ENCODE measurements at places on chromosomes 16 and 17.

GRCh38 chr17:4892499-4893221 lies 6.7 kb upstream of the C17orf107 start:
- peak; percentile 20 for DNase-seq

DNA sequence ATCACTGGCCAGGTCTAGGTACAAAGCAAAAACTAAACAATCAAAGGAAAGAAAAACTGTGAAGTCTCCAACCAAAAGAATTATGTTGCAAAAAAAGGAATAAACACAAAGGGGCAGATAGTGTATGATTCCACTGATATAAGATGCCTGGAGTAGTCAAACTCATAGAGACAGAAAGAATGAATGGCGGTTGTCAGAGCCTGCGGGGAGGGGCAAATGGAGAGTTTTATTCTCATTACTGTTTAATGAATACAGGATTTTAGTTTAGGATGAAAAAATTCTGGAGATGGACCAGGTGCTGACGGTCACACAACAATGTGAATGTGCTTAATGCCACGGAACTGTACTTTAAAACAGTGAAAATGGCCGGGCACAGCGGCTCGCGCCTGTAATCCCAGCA lies 20.7 kb downstream of the STAT5B start:
- DNase-seq, result no peak

- DNase-seq, result no peak
These were observed 185.4 kb downstream of the ABCC12 start for GRCh38 chr16:47970291-47970931.

DNA sequence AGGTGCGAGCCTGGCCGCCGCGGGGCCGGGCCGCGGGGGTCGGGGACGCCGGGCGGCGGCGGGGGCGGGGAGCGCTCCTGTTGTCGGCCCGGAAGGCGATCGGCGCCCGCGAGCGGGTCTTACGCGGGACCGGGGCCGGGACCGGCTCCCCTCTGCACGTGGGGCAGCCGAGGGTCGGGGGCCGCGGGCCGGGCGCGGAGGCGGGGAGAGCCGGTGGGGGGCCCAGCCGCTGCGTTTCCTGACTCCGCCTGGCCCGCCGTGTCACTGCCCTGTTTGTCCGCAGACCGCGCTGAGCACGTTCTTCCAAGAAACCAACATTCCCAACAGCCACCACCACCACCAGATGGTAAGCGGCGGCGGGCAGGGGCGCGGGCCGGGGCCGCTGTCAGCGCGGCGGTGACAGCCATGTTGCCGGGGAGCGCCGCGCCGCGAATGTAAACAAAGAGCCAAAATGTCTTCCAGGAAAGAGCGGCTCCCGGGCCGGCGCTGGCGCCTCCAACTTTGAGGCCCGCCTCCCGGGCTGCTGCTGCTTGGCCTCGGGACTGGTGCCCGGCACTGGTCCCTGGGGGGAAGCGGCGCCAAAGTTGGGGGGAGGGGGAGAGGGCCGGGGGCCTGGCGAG lies 586 bp downstream of the UBALD2 start:
- peak; percentile 86 for DNase-seq

GRCh38 chr17:27588354-27588753 lies 42.6 kb upstream of the LGALS9 start:
- no peak for DNase-seq

- DNase-seq, result no peak
These were observed 106.9 kb downstream of the SYCE1L start for GRCh38 chr16:77306075-77306474.

- DNase-seq, result no peak
These were observed 821 bp upstream of the GFAP start for GRCh38 chr17:44915862-44916780.

DNA sequence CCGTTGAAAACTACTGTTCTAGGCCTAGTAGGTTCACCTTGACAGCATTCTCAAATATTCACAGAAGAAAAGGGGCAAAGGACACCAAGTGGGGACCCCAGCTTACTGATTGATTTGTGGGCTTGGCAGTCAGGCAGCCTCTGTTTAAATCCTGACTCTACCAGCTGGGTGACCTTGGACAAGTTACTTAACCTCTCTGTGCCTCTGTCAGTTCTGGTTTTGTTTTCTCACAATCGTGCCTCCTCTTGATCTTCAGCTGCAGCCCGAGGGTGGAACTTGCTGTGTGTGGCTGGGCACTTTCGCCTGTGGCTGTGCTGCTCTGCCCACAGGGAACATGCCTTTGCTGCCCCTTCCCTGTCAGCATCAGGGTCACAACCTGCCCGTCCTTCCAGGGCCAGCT lies 17.8 kb downstream of the RAP1GAP2 start:
- no peak for DNase-seq

DNA sequence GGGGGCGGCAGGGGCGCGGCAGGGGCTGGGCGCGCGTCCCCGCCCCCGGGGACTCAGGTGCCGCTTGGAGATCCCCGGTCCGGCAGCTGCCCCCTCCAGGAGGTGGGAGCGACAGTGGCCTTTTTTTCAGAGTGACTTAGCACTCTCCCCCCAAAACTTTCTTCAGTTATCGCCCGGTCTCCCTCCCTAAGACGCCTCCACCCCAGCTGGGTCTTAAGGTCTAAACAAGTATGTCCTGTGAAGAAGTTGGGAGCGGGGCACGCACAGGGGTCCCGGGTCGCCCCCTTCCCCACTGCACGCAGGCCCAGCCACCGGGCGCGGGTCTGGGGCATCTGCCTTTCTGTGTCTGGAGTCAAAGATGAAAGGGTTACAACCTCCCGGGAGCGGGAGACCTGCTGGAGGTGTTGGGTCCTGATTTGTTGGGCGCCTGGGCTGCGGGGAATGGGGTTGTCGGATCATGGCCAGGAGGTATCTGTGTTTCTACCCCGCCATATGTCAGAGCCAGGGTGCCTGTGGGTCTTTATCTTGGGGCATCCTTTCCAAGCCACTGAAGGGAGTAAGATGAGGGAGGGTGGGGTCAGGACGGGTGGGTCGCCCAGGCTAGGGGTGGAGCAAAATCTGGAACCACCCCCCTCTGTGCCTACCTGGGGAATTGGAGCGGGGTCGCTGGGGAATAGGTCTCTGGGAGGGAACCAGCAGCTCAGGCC lies 757 bp downstream of the FMNL1 start:
- peak; percentile 38 for DNase-seq

GRCh38 chr17:73933871-73934270 lies 269.6 kb upstream of the RPL38 start:
- DNase-seq, result no peak
